ENCODE measurements at places on chromosomes 1 and 21.
A peak's percentile ranks its signal among the peaks of the same experiment; 100 is the strongest.

DNA sequence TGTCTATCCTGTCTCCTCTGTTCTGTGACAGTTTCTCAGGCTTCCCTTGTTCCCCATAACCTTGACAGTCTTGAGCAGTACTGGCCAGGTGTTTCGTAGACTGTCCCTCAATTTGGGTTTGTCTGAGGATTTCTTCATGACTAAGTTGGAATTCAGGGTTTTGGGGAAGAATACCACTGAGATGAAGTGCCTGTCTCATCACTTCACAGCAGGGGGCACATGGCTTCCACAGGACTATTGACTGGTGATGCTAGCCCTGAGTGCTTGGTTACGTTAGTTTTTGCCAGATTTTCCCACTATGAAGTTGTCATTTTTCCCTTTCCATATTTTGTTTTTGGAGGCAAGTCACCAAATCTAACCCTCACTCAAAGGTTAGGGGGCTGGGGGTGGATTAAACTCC is 45.7 kb downstream of the CDCP2 start:
- no peak for DNase-seq

DNA sequence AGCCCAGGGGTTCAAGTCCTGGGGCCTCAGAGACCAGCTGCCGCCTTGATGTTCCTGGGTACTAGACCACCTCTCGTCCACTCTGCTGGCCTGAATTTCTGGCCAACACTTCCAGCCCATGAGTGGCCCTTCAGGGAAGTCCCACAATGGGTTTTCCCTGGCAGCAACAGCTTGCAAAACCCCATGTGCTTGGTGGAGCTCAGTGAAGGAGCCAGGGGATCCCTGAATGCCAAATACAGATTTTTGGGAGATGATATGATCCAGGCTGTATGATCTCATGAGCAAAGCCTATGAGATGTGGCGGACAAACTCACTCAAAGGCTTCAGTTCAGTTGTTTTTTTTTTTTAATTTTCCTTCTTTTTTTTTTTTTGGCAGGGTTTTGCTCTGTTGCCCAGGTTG is 9.6 kb upstream of the RASSF5 start:
- DNase-seq, result no peak

- DNase-seq, result no peak
Observed at GRCh38 chr1:185291652-185292051, 25.4 kb downstream of the IVNS1ABP start.

- peak; percentile 68 for DNase-seq
Observed at GRCh38 chr1:27342778-27343638, 1.2 kb downstream of the SYTL1 start.

DNA sequence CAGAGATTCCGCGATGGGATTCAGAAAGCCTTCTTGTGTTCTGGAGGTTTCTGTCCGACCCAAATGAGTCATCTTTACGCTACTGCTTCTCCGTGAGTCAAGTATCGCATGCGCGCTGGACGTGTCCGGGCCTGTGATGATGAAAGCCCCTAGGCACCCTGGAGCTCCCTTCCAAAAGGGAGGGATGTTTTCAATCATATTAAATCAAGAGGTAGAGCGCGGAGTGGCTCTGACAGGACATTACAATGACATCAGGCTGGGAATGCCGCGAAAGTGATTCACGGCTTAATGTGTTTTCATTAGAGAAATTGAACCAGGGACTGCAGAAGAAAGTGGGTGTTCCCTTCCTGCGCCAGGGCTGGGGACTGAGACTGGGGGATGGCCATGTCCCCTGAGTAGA is 48.5 kb downstream of the AJAP1 start:
- DNase-seq, result no peak

- no peak for DNase-seq
Observed at GRCh38 chr1:2376261-2376741, 15.1 kb downstream of the MORN1 start.

DNA sequence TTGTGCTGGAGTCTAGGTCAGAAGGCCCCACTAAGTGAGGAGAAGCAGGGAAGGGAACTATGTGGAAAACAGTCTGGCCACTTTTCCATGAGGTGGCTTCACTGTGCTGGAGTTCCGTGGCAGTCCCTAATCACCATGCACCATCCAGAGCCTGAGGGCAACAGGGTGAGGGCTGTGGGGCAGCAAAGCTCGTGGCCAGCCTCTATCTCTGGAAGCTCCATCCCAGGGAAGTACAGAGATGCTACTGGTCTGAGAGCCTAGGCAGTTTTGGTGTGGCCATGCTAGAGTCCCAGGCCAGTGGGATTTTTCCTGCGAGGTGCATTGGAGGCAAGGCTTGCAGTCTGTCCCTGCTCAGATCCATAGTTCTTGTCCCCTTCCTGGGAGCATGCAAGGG is 157.3 kb upstream of the LRRC7 start:
- no peak for DNase-seq

- no peak for DNase-seq
Observed at GRCh38 chr1:175094626-175095025, 27.0 kb downstream of the TNN start.

- DNase-seq, result no peak
Observed at GRCh38 chr1:27821761-27822315, 8.7 kb upstream of the PPP1R8 start.

DNA sequence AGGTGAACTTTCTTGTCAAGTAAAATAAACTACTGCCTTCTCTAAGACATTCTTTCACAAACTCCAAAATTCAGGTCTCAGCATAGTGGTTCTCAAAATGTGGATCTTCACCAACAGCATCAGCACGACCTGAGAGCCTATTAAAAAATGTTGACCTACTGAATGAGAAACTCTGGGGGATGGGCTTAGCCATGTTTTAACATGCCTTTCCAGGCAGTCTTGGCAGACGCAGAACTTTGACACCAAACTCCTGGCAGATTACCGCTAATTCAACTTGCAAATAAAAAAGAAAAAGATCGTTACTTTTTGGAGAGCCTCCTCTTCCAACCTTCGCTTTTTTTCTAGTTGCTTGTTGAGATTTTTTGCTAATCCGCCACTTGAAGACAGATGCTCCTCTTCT is 35.1 kb downstream of the ARHGAP29 start:
- DNase-seq, result no peak

GRCh38 chr1:172086137-172086536 is 244.8 kb downstream of the DNM3 start:
- no peak for DNase-seq

- DNase-seq, result no peak
Observed at GRCh38 chr1:116397728-116398127, 24.7 kb downstream of the ATP1A1 start.

- no peak for DNase-seq
Observed at GRCh38 chr21:35716876-35717565, 343.3 kb downstream of the SETD4 start.

GRCh38 chr21:16634515-16634914 is 878.3 kb upstream of the CXADR start:
- no peak for DNase-seq

GRCh38 chr1:64348961-64349648 is 120.8 kb upstream of the CACHD1 start:
- DNase-seq, result no peak

GRCh38 chr1:11520531-11521233 is 41.7 kb downstream of the DISP3 start:
- DNase-seq, result no peak

DNA sequence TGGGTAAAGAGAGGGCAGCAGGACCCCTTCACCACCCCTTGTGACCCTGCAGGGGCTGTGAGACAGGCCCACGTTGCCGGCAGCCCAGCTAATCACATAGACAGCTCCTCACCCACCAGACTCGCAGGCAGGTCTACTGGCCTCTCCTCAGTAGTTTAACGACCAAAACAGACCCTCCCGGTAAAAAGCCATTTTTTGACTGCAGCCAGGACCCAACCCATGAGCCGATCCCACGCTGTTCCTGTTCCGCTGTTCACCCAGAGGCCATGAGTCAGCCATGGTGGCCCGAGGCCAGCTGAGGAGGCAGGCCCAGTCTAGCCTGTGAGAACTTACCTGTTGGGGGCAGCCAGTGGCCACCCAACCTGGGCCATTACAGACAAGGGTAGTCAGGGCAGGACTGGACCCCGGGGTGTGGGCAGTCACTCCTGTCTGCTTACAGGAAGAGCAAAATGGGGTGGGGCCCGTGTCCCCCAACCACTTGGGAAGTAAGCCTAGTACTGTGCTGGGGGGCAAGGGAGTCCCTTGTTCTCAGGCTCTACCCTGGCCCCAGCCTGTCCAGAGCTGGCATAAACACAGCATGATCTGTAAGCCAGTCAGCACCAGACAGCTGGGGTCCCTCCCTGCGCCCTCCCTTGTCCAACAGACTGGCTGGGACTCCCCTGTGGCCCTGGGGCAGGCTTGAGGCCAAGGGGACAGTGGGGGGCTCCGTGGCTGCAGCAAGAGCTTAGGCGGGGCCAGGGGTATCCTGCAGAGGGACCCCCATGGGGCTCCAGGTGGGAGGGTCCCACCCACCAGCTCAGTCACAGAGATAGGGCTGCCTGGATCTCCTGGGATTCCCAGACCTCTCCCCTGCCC is 61.9 kb downstream of the WNT9A start:
- DNase-seq, result no peak

DNA sequence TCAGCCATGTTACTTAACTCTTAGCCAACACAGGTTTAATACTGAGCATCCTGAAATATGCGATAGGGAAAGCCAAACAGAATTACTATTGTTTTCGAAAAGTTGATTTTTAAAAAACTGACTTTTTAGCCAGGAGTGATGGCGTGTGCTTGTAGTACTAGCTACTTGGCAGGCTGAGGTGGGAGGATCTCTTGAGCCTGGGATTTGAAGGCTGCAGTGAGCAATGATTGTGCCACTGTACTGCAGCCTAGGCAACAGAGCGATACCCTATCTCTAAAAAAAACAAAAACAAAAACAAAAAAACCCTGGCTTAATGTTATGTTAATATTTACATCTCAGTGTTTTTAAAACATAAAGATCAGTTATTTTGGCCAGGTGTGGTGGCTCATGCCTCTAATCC is 16.7 kb downstream of the NMNAT1 start:
- DNase-seq, result no peak

GRCh38 chr1:183090391-183091006 is 67.3 kb downstream of the LAMC1 start:
- DNase-seq, result no peak

DNA sequence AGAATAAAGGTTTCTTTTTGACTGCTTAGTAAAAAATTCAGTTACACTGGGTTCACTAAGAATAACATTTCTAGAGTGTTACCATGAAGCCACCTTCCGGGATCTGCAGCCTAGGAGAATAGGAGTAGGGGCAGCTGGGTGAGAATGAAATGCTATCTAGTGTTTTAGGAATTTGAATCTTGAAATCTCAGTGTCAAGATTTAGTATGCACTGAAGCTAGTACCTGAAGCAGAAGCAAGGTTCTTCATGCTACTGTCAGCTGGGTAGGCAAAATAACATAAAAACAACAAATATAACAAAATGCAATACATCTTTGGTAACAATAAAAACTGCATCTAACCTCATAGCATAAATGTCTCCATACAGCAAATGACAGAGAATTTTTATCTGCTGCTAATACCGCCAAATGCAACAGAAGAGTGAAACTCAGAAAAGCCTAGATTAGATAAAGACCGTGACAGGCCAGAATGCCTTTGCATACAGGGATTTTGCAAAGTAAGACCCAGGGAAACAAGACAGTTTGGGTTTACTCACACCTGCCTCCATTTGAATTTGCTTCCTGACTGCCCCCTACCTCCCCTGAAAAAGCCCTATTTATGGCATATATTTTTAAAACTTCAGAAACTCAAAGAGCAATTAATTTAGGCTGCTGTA is 58.2 kb downstream of the GADD45A start:
- DNase-seq, result no peak

DNA sequence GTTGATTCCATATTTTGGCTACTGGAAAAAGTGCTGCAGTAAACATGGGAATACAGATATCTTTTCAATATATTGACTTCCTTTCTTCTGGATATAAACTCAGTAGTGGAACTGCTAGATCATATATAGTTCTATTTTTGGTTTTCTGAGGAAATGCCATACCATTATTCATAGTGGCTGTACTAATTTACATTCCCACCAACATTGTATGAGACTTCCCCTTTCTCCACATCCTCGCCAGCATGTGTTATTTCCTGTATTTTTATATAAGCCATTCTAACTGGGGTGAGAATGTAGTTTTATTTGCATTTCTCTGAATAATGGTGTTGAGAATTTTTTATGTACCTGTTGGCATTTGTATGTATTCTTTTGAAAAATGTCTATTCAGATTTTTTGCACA is 385.2 kb downstream of the NUF2 start:
- DNase-seq, result no peak

DNA sequence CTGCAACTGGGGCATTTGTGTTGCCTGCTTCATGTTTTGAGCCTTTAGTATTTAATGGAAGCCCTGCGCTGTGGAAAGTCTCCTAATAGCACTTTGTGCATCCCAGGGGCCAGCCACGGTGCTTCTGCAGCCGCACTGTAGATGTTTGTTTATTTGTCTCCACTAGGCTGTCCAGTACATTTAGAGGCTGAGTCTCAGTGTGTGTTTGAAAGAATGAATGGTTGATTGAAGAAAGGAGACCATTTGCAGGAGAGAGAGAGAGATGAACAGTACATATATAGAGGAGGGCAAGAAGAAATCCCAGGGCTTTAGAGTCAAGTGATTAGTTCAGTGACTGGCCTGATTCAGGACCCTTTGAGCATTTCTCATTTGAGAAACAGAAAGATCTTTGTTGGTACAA is 33.9 kb downstream of the MPZL1 start:
- DNase-seq, result no peak

DNA sequence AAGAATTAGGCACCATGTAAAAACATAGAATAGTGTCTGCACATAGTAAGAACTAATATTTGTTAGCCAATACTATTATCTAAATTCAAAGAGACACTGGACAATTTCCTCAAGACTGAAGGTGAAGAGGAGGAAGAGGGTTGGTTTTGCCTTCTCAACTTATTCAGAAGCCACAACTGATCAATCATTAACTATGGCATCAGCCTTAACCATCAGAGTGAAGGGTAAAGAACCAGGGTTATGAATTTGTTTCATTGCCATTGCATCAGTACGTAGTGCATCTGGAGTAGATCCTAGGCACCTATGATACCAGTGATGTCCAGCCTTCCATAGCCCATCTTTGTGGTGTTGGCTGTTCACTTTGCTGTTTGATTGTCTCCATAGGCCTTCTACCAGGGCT is 421.7 kb upstream of the DEPDC1 start:
- DNase-seq, result no peak

DNA sequence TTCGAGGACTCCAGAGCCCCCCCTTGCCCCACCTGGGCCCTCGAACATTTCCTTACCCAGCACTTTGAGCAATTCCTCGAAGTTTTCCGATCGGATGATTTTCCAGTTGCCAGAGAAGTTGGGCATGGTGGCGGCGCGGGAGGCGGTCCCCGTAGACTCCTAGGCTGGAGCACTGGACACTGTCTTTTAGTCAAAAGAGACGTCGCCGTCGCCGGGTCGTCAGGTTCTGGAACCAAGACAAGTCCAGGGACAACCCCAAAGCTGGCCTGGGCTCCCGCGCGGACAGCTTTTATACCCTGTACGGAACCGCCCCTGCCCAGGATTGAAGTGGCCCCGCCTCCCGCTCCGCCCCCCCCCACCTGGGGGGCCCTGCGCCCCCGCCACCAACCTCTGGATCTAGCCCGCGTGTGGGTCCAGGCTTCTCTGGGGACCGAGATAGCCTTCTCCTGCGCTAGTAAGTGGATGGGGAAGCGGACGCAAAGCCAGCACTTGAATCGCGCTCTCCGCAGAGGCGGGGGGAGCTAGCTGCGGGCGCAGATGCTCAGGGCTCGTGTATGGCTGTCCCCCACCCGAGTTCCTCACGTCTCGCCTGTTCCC is at the start of gene CRABP2:
TSS of gene CRABP2 (minus strand) at position 263 of the 597 bp plus-strand sequence. CDS start at position 126, 137 bp downstream.
- DNase-seq, result peak; percentile 41
